Left ventricle myocardium superior (tissue), 1 donor: ENCODE measurements at places on chromosomes 1 and 21. TPM values are rescaled to one million over a fixed set of nuclear protein-coding genes. Genes with fewer than 3 reads are reported as not detected.

GLIS1 gene
- total RNA-seq: not detected

ZNF648 gene
- total RNA-seq: not detected

- DNase-seq: peak; percentile 68
Observed at GRCh38 chr21:46055863-46056281, 42.0 kb upstream of the COL6A2 start.

GRCh38 chr1:29802181-29803068, 566.1 kb downstream of the PTPRU start:
- no peak for DNase-seq

- DNase-seq: no peak
Observed at GRCh38 chr1:199684686-199685273, 342.7 kb upstream of the NR5A2 start.

GRCh38 chr1:93716163-93716562, 34.5 kb upstream of the BCAR3 start:
- no peak for DNase-seq

DNA sequence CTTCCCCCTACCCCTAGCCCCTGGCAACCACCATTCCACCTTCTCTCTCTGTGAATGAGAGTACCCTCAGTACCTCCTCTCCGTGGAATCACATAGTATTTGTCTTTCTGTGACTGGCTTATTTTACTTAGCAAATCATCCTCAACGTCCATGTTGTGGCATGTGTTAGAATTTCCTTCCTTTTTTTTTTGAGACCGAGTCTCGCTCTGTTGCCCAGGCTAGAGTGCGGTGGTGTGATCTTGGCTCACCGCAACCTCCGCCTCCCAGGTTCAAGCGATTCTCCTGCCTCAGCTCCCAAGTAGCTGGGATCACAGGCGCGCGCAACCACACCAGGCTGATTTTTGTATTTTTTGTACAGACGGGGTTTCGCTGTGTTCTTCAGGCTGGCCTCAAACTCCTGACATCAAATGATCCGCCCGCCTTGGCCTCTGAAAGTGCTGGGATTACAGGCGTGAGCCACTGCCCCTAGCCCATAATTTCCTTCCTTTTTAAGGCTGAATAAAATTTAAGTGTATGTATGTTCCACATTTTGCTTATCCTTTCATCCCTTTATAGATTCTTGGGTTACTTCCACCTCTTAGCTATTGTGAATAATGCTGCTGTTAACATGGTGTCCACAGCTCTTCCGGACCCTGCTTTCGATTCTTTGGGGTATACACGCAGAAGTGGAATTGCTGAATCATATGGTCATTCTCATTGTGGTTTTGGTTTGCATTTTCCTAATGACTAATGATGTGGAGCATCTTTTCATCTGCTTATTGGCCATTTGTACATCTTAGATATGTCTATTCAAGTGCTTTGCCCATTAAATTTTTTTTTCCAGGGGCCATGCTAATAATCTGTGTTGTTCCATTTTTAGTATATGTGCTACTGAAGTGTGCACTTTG, 32.3 kb downstream of the ERRFI1 start:
- no peak for DNase-seq
